Psoas muscle (tissue), 8 donors: ENCODE measurements at places on chromosomes 16 and 17. TPM values are rescaled to one million over a fixed set of nuclear protein-coding genes. Genes with fewer than 3 reads are reported as not detected.

DNA sequence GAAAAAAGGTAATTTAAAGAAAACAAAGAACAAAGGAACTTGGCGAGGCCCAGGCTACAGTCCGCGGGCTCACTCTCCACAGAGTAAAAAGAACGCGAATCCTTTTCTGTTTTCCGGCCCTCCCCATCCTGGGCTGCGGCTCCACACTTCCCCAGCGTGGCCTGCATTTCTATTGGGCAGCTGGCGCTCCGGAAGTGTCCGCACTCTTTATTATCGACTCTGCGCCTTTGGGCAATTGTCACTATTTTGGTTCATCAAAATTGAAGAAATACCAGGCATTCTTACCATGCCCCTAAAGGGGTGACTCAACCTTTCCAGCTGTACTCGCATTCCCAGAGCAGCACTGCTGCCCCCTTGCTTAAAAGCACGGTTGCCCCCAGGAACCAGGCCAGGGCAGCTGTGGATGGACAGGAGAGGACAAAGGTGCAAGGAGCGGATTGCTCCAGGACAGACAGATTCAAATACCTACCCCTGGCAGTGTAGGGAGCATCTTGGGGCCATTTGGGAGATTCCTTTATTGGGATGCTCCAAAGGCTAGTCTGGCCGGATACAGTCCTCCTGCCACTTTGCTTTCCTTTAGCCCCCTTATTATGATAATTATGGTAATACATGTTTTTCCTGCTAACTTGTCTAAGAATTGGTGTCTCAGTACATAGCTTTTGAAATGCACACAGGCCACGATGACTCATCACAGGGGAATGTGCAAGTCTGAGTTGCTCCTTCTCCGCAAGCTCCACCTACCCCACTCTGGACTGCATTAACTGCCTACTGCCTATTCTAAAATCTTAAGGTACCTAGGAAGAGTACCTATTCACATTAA lies 985 bp upstream of the SLFN12 start:
- DNase-seq = peak; percentile 67

SLC5A11 gene
- 0.24 TPM for total RNA-seq

ARL17B gene
- total RNA-seq = 8.5 TPM

RAB26 gene
- 0.32 TPM for total RNA-seq

GRCh38 chr16:69820926-69821541 lies 58.9 kb downstream of the WWP2 start:
- peak; percentile 61 for DNase-seq

DNA sequence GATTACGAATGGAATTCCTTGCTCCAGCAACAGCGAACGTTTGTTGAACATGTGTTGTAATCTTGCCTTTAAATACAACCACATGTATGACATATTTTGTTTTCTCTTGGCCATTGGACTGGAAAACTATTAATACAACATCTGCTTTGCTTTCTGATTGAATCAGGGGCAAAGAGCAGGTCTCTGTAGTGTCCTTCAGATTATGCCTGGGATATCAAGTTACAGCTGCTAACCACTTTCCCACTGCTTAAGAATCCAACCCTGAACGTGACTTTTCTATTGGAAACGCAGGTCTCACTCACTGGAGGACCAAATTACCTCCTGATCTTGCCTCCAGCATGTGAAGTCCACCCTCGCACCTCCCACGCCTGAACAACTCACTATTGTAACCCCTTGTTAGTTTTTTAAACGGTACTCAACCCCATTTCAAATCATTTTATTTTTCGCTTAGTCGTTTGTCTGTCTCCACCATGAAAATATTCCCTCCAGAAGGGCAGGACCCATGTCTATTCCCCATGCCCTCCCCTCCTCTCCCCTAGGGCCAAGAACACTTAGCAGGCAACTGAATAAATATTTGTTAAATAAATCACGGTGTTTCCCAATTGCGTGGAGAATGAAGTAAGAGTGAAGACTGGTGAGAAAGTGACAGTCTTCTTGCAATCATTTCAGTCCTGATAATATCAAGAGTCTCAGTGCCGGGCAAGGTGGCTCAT lies 57.4 kb upstream of the MRTFB start:
- peak; percentile 60 for DNase-seq

- peak; percentile 40 for DNase-seq
Measured at GRCh38 chr17:17107281-17107680, 65.0 kb downstream of the MPRIP start.

CTRB1 gene
- total RNA-seq = 3.9 TPM

SERPINF2 gene
- 4.0 TPM for total RNA-seq

- no peak for DNase-seq
Measured at GRCh38 chr16:83806036-83806435, 1.7 kb upstream of the HSBP1 start.

RBFOX1 gene
- 122 TPM for total RNA-seq

BCL6B gene
- total RNA-seq = 11.9 TPM

GRCh38 chr16:87671221-87671620 lies 68.9 kb downstream of the JPH3 start:
- no peak for DNase-seq
